Memory B cell (primary cell): ENCODE measurements at places on chromosomes 6 and 20.

DNA sequence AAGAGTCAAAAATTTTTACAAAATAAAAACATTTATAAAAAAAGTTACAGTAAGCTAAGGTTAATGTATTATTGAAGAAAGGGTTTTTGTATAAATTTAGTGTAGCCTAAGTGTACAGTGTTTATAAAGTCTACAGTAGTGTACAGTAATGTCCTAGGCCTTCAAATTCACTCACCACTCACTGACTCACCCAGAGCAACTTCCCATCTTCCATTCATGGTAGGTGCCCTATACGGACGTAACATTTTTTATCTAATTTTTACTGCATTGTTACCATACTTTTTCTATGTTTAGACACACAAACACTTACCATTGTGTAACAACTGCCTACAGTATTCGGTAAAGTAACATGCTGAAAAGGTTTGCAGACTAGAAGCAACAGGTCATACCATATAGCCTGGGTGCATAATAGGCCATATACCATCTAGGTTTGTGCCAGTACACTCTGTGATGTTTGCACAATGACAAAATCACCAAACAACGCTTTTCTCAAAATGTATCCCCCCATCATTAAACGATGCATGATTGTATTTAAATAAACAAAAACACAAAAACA lies 6.0 kb downstream of the MTFR2 start:
- DNase-seq: no peak

DNA sequence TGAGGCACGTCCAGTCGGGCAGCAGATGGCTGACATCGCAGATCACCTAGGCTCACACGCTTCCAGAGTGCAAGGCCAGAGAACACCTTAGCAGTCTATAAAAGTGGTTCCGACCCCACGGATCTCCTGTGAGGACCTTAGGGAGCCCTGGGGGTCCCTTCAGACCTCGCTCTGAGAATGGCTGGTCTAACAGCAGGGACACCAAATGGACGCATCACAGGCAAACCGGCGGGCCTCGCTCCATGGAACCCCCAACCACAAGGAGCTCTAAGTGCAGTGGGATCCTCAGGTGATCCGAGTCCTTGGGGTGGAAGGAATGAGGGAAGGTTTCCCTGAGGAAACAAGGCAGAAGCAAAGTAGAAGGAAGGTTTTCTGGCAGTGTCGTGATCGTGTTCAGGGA lies 135.4 kb downstream of the SMOC2 start:
- no peak for DNase-seq

GRCh38 chr20:8435285-8436035 lies 303.4 kb downstream of the PLCB1 start:
- no peak for DNase-seq

- peak; percentile 29 for DNase-seq
Observed at GRCh38 chr6:83215131-83216047, 22.2 kb downstream of the RWDD2A start.

DNA sequence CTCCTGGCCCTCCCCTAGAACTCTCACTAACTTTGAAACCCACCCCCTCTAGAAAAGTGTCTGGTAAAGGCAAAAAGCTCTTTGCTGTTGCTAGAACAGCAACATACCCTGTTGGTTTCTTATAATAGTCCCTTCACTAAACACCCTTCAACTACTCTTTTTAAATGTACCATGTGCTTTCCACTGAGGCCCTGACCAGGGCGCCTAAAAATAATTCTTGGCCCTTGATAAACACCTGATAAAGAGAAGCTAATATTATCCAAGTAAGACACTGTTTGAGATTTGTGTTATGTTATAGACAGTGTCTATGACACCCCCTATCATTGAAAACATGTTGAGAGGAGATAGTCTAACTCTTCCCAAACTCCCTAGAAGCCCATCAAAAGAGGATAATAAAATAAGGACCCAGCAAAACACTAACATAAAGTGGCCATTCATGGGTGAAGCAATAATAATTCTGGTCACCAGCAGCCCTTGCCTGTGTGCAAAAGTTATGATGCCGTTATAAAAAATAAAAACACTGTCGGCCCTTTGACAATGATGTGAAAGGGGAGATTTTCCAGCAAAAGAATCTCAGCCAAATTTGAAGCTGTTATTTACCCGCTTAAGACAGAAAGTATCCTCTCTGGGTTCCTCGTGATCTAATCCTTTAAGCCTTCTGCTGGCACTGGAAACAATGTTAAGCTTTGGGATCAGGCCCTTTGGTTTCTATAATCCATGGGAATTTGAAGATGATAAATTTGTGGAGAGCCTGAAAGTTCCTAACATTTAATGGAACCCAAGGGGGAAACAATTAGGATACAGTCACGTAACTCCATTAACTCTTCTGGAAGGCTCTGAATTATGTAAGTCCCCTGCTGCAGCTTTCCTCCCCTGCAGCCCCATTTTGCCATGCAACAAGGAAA lies 122.6 kb upstream of the PLCB4 start:
- no peak for DNase-seq

- no peak for DNase-seq
Observed at GRCh38 chr6:157741321-157741947, 81.6 kb upstream of the SNX9 start.

DNA sequence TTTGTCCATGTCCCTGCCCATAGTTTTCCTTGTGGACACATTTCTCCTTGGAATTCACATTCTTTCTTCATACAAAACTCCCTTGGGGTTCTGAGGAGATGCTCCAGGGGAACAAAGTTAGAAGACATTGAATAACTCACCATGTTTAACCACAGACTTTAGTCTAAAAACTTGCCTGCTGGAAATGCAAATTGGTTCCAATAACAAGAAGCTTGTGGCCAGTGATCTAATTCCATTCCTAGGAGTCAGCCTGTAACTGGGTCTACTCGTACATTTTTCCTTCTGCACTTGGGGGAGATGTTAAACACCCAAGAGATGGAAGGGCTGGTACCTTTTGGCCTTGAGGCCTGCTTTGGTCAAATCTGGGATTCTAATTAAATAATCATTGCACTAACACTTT lies 60.2 kb downstream of the SCML4 start:
- DNase-seq: no peak

- peak; percentile 26 for DNase-seq
Observed at GRCh38 chr6:155248008-155249001, 15.5 kb upstream of the CLDN20 start.

DNA sequence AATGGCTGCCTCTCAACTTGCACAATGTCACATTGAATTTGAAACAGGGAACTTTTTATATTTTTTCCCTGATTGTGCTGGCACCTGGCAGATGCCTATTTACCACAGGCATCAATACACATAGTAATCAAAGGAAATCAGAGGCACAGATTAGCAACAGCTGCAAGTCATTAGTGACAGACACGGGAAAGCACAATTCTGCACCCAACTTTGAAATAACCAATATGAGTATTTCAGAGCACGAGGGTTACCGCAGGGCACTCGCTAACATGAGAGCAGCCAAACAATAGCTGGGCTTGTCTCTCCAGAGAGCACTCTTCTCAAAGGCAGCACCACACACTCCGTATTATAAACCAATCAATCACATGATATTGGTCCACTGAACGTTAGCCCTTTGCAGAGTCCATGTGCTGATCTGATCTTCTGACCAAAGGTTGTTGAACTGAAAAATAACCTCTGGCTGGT lies 149.5 kb downstream of the RNF144B start:
- DNase-seq: no peak

- DNase-seq: no peak
Observed at GRCh38 chr6:23692184-23692583, 433.8 kb upstream of the NRSN1 start.

GRCh38 chr6:27156874-27157458 lies 90.5 kb upstream of the PRSS16 start:
- DNase-seq: no peak

DNA sequence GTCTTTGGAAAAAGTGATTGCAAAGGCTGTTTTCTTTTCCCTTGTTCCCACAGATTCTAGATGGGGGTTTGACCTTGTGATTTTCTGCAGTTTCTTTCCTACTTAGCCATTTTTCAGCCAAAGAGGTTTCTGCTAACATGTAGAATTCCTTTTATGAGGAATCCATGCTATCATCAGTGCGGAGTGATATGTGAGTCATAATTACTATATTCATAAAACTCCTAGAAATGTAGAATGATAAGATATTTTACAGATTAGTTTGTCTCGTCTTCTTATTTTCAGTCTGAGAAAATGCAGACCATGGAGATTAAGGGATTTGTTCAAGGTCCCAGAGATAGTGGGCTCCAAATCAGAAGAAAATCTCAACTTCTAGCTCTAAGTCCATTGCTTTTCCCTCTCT lies 98.6 kb downstream of the KCNQ5 start:
- no peak for DNase-seq

DNA sequence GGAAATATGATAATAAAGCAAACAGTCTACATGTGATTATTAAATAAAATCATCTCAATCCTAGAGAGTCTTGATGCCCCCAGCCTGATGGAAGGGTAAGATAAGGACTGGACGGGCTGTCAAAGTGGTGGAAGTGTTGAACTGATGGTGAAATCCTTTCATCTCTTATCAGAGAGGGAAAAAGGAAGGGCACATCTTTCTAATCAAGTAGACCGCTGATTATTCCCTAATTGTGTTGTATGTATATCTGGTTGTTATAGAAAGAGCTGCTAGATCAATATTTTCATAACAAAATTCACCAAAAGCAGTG lies 184.5 kb downstream of the PDE7B start:
- no peak for DNase-seq

DNA sequence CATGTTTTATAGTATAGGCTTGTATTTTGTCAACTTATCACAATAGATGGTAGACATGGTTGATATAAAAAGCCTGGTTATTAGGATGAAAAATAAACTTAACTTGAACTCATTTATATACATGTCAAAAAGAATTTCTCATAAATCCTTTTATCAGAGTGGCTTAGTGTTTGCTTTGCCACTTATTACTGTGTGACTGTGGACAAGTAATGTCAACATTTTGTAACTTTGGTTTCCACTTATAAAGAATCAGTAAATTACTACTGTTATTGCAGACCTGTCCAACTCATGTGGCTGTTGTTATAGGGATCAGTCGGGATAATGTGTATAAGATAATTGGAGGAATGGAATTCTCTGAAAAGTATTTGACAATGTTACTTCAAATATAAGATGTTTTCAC lies 894.8 kb upstream of the FLRT3 start:
- DNase-seq: no peak

DNA sequence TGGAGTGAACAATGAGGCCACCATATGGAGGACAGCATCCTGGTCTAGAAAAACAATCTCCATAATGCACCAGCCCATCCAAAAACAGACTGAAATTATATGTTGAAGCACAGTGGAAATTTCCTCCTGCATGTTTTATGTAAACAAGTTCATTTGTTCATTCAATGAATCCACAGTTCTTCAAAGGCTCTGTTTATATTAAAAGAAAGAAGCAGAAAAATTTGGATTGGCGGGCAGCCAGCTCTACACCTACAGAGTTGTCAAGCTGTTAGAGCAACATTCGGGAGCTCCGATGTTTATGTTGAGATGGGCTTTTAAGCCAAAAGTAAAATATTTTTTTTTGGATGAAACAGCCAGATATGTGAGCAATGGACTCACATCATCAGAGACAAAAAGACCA lies 395.3 kb upstream of the SULF2 start:
- DNase-seq: no peak
